ENCODE measurements at places on chromosomes 12 and 14.
A peak's percentile ranks its signal among the peaks of the same experiment; 100 is the strongest.

GRCh38 chr14:85088192-85088591 lies 441.8 kb upstream of the FLRT2 start:
- no peak for DNase-seq

- DNase-seq: no peak
These were observed 2.0 kb upstream of the ATN1 start for GRCh38 chr12:6925540-6926279.

- no peak for DNase-seq
These were observed 27.9 kb downstream of the VWF start for GRCh38 chr12:6096527-6096926.

GRCh38 chr12:102883204-102883799 lies 33.7 kb downstream of the PAH start:
- DNase-seq: no peak

DNA sequence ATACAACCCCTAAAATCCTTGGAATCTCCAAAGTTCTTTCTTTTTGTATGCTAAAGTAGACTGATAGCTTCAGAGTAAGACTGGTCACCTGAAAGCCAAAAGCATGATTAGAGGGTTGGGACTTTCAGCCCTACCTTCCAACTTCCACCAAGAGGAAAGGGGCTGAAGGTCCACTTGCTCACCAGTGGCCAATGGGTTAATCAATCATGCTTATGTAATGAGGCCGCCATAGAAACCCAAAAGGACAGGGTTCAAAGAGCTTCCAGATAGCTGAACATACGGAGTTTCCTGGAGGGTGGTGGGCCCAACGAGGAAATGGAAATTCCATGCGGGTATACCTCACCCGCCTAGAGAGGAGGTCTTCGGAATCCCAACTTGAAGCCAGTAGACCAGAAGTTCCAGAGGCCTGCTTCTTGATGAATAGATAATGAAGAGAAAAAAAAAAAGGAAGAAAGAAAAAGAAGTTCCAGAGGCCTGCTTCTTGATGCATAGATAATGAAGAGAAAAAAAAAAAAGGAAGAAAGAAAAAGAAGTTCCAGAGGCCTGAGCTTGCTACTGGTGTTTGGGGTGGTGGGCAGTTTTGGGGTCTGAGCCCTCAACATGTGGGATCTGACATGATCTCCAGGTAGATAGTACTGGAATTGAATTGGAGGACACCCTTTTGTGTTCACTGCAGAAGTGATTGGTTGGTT lies 11.2 kb upstream of the BTG1 start:
- no peak for DNase-seq

- no peak for DNase-seq
These were observed 1.4 kb upstream of the ANO4 start for GRCh38 chr12:100793182-100793581.

DNA sequence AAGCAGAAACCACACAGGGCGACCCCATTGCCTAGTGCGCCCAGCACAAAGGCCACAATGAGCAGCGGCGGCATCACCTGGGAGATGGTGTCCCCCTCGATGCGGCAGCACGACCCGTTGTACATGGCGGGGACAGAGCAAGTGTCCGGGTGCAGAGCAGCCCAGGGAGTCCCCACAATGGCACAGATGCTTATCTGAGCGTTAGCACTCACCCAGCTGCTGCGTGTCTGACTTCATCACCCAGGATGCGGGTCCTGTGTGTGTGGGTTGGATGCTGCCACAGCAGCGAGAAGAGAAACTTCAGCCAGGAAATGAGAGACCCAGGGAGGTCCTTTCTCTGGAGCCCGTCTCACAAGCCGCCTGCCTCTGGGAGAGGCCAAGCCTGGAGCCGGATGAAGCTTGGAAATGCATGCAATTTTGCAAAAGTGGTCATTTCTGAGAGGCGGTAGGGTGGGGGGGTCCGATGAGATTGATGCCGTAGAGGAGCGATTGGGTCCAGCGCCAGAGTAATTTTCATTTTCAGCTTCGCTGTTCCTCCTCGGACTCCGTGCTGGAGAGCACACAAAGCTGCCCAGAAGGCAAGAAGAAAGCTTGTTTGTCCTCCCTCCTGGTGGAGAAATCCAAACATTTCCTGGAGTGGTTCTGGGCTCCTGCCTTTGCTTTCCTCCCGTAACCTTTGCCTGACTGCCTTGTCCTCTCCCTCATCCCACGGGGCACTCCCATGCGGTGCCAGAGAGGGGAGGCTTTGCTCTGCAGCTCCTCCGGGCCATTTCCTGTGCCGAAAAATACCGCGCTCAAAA lies at the start of gene HCAR1:
HCAR1 (minus strand) TSS at position 630 of the 800 bp plus-strand sequence; CDS start at position 125, 505 bp downstream.
- DNase-seq: no peak

DNA sequence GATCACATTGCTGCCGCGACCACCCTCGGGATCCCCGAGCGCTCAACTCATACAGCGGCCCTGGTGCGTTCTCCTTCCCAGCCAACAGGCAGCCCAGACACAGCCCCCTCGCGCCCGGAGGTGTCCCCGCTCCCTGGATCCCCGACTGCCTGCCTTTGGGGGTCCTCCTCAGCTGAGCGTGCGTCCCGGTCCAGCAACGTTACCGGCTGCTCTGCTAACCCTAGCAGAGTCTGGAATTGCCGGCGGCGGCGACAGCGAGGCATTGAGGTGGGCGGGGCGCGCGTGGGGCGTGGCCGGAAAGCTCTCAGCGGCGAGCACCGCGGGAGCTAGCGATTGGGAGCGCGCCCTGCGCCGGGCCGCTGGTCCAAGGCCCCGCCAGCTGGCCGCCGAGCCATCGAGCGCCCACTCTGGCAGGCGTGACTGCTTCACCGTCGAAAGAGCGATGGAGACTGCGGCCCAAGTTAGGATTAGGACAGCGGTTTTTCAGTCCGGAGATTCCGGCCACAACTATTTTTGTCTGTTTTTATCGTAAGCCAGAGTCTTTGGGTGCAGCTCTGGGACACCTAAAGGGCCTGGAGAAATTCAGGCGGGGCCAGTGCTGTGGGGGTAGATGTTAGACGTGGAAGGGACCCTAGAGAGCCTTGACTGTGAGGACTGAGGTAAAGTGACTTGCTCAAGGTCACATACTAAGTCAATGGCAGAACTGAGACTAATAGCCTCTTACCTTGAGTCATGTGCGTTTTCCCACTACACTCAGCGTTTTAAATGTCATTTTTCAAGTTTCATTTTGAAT lies at the start of gene HEATR5A:
HEATR5A (minus strand) TSS at position 232 of the 793 bp plus-strand sequence. CDS start 17,575 bp downstream, outside the sequence.
- peak; percentile 87 for DNase-seq
